Fibroblast of villous mesenchyme (primary cell): ENCODE measurements at places on chromosomes 3 and 15. TPM values are rescaled to one million over a fixed set of nuclear protein-coding genes. Genes with fewer than 3 reads are reported as not detected.

- no peak for DNase-seq
Measured at GRCh38 chr3:56884387-56884786, 82.6 kb upstream of the ARHGEF3 start.

BDH1 gene
- 4.8 and 5.2 TPM in 2 replicates for total RNA-seq

SNURF gene
- total RNA-seq = 11.3 and 12.1 TPM in 2 replicates

CCR3 gene
- not detected in 2 replicates for total RNA-seq

DNA sequence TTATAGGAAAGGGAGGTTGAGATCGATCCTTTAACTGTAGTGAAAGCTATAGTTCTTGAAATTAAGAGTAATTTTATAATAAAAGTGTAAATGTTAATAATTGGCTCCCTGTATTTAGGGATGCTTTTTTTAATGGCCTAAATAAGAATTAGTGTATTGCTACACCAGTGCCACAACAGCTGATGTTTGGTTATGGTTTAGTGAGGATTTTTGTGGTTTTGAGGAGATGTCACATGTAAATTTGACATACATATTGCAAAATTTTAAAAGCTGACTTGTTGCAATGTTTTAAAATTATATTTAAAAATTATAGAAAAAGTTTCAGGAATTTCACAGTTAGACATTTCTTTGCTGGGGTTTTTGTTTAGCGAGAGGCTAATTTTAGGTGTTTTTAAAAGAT, 3.9 kb downstream of the TSC22D2 start:
- DNase-seq = peak; percentile 73

DNA sequence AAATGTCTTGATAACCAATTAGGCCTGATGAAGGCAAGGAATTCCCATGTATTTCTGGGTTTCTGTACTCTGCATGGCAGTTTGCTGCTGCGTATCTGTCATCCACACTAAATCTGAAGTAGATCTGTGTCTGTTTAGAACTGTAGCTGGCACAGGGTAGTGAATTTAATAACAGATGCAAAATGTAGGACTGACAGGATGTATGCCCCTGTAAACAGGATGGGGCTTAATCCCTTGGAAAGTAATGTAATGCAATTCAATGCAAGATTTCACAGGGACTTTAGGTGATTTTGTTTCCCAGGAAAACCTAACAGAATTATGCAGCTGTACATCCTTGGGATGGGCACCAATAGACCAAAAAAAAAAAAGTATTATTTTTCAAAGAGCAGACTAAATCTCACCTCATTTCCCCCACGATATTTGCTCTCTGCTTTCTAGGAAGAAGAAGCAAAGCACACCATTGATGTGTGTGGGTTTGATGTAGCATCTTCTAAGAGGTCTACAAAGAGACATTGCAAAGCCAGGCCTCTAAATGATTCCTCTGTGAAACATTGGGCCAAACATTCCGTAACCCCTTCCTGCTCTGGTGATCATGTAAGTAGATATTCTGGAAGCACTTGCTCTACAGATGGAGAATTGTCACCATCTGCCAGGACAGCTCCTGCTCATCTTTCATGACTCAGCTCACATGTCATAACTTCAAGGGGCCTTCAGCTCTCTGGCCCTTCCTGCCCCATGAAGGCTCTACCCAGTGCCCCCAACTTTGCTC, 464.3 kb upstream of the RGMA start:
- no peak for DNase-seq

PPP1R14D gene
- total RNA-seq = not detected in 2 replicates

DNAH12 gene
- under 0.01 TPM in 2 replicates for total RNA-seq
